ENCODE measurements at places on chromosomes 3 and 15. TPM values are rescaled to one million over a fixed set of nuclear protein-coding genes. Genes with fewer than 3 reads are reported as not detected.

DNAH12 gene
- 0.22 TPM for total RNA-seq

INSYN1 gene
- not detected for total RNA-seq

DNA sequence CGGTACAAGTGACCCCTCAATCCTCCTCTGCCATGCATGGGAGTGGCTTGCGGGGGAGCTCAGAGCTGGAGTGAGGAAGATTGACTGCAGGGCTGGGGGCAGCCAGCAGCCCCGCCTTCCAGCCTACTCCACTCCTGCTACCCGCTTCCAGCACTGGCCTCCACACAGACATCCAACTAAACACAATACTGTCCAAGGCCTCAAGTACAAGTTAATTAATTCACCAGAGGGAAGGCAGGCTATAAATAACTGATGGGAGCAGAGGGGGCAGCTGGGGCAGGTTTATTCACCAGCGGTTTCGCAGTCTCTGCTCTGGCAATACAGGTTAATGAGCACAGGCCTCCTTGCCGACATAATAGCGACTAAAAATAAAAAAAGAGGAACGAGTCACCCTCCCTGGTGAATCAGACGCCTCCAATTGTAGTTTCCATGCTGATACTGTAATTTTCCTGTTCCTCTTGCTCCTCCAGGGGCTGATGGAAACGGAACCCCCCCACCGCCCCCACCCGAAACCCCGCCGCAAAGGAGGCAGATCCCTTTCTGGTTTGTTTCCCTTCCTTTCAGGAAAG is 166.4 kb upstream of the TLE3 start:
- DNase-seq = no peak

GRCh38 chr15:26875476-26875850 is 8.6 kb downstream of the GABRA5 start:
- DNase-seq = no peak

DNA sequence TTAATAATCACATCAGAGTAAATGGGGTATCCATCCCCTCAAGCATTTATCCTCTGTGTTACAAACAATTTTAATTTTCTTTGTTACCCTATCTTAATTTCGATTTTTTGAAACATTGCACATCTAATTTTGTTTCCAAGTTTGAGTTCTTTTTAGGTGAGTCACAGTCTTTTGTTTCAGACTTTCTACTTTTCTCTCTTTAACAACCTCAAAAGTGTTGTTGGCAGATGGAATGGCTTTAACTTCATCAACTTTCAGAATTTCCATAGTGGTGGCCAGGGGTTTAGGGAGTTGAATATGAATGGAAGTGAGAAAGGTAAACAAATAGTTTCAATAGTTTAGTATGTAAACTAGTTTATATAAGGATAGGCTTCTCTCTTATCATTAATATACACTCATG is 223.0 kb upstream of the MLF1 start:
- DNase-seq = no peak

Data from CD4-positive, CD25-positive, alpha-beta regulatory T cell (primary cell).